ENCODE measurements at places on chromosomes 2 and 18.

DNA sequence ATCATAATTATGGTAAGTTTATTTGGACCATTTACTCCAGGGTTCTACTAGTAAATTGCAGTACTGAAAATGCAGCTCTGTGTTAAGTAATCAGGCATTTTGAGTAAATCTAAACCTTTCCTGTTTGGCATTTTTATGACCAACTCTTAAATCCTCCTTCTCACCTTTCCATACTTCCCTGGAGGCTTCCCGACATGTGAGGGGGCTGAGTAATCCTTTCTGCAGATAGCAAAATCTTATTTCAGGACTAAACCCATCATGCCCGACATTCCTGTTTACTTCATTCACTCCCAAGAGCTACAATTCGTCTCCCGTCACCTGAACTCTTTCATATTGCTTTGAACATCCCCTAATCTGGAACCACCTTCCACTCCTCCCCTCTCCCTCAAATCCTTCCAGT, 296.6 kb downstream of the IKZF2 start:
- no peak for DNase-seq

DNA sequence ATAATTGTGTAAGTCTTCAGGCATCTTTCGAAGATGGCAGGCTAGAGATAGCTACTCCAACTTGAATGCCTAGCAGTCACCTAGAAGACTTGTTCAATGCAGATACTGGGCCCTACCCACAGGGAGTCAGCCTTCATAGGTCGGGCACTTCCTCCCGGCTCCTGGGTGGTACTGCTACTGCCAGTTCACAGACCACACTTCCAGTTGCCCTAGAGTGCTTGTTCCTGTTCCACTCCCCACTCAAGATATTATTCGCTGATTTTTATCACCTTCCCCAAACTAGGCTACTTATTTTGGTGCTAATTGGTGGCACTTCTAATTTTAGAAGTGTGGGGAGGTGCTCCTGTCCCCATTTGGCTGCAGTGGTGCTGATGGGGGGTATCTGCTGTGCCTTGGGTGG, 34.2 kb downstream of the INPP4A start:
- no peak for DNase-seq

DNA sequence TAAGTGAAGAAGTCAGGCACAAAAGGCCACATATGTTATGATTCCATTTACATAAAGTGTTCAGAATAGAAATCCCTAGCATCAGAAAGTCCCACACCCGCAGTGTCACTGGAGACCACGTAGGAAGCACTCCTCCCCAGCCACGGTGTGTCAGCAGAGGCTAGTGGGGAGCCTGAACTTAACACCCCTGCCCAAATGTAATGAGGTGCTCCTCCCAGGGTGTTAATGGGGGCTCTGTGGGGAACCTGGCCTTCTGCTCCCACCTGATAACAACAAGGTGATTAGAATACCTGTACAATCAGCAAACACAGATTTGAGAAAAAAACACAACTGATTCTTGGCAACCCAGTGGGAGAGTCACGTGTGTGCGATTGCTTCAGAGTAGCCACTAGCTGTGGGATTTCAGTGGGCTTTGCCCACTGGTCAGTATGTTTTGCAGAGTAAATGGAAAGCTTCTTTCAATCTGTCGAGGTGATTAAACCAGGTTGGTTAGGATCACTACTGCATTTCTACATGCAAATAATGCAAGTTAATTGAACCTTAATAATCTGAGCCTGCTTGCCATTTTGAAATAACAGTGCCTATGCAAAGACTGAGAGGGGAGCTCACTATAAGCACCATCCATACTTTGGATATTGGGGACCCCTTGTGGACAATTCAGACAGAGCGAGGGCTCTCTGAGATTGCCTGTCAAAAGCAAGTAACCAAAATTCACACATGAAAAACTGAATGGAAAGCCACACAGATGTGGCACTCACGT, 20.6 kb upstream of the ATRAID start:
- peak; percentile 62 for DNase-seq

GRCh38 chr18:5173236-5173635, 23.8 kb downstream of the AKAIN1 start:
- DNase-seq = no peak

GRCh38 chr2:191350826-191351225, 105.6 kb downstream of the MYO1B start:
- no peak for DNase-seq

DNA sequence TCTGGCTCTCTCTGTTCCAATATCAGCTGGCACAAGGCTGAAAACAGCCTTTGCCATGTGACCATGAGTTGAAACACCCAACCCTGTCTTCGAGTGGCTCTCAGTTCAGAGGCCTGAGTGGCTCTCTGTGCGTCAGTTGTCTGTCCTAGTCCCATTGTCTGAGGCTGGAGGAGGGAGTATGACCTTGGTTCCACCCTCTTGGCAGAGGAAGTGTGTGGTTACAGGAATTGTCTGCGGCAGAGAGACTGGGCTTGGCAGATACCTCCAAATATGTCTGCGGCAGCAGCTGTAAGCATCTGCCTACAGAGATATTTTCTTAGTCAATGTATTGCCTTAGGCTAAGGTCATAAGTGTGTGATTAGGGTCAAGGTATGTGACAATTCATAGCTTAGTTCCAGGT, 32.6 kb downstream of the CNGA3 start:
- no peak for DNase-seq

GRCh38 chr18:939166-939565, 34.5 kb downstream of the ADCYAP1 start:
- DNase-seq = no peak

DNA sequence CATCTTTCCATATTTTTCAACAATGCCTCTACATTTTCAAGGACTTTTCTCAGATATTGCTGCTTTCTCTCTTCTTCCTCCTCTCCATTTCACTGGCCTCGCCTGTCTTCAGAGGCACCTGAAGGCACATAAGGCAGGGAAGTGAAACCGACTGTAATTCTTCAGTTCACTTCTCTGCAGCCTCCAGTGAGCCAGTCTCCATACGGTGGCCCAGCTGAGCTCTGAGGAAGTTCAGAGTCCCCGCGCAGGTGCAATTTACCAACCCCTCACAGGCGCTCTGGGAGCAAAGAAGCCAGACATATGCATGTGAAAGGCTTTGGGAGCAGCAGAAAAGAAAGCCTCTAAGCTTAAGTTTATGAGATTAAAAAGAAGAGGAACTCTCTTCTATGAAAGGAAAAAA, 12.4 kb downstream of the KLHL14 start:
- DNase-seq = no peak

DNA sequence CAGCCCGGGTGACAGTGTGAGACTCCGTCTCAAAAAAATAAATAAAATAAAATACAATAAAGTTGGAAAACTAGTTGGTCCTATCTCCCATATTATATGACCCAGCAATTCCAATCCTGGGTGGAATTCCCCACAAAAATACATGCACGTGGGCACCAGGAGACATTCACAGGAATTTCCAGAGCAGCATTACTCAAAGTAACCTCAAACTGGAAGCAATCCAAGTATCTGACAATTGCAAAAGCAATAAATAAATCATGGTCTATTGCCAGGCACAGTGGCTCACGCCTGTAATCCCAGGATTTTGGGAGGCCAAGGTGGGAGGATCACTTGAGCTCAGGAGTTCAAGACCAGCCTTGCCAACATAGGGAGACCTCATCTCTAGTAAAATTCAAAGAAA, 101.2 kb upstream of the MAP4K4 start:
- no peak for DNase-seq

- no peak for DNase-seq
Measured at GRCh38 chr2:210264282-210264681, 39.0 kb upstream of the ACADL start.

GRCh38 chr18:40555914-40556313, 1399.1 kb upstream of the PIK3C3 start:
- DNase-seq = no peak

DNA sequence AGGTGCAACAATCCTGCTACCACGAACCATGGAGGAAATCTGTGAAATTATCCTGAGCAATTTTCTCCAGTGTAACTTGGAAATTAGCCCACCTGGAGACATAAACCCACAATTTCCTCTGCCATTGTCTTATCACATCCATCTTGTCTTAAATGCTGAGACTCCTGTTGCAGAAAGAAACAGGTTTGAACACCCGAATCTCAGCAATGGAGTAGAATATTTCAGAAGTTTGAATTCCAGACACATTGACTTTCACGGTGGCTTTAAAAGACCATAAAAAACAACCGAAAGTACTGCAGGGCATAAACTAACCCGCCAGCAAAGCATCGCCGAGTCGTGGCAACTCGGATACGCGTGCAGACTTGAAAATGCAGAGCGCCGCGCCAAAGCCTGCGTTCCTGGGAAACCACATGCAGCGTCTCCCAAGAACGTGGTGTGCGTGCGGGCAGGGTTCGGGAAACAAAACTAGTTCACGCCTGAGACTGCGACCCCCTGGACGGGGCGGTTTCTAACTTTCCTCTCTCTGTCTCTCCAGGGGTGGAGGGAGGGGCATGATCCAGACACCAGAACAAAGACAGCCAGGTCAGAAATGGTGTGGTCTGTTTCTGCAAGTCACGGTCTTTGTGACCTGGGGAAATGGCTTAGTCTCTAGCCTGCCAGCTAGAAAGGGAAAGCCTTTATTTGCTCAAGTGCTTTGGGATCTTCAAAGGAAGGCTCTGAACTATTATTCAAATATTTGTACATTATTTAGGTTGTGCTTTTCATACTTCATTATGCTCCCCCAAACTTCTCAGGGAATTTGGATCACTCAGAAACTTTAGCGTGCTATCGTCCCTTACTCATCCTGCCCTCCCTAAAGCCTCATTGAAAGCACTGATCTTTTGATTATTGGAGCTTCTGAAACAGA, 26.9 kb upstream of the KCTD1 start:
- DNase-seq = no peak

GRCh38 chr18:57121542-57122112, 25.3 kb upstream of the BOD1L2 start:
- no peak for DNase-seq

DNA sequence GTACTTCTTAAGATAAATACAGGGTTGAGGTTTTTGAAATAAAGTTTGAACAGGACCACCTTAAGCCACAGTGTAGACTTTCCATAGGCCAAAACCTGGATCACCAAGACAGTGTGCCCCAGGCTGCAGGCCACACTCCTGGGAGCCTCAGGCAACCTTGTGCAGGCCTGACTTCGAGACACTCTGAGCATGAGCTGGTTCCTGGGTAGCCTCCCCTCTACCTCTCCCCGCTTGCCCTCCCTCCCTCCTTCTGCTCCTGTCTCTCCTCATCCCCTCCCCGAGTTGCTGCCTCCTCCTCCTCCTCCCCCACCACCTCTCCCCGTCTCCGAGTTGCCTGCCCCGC, 10.6 kb upstream of the PROC start:
- DNase-seq = no peak

- DNase-seq = no peak
Measured at GRCh38 chr2:135257383-135258090, 205.4 kb downstream of the RAB3GAP1 start.

- no peak for DNase-seq
Measured at GRCh38 chr2:73855526-73855925, 26.8 kb downstream of the STAMBP start.

- no peak for DNase-seq
Measured at GRCh38 chr2:1743396-1744150, 742 bp downstream of the PXDN start.

- DNase-seq = no peak
Measured at GRCh38 chr2:192123847-192124246, 70.9 kb downstream of the TMEFF2 start.

DNA sequence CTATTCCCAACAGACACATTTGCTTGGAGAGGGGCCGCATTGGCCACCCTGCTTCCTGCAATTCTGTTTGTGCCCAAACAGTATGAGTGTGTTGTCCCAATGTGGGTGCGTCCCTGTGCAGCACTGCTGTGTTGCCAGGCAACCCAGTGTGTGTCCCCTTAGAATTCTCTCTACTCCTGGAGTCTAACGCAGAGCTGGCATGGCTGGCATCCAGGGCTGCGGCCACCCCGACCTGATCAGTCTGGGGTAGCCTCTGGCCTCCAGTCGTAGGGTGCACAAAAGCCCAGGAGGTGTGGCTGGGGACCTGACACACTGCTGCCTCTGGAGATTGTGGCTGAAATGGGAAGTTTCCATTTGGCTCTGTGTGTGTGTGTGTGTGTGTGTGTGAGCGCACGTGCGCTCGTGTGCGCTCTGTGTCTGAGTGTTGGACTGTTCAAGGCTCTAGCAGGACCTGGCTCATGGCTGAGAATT, 48.0 kb downstream of the TEX44 start:
- DNase-seq = peak; percentile 13

DNA sequence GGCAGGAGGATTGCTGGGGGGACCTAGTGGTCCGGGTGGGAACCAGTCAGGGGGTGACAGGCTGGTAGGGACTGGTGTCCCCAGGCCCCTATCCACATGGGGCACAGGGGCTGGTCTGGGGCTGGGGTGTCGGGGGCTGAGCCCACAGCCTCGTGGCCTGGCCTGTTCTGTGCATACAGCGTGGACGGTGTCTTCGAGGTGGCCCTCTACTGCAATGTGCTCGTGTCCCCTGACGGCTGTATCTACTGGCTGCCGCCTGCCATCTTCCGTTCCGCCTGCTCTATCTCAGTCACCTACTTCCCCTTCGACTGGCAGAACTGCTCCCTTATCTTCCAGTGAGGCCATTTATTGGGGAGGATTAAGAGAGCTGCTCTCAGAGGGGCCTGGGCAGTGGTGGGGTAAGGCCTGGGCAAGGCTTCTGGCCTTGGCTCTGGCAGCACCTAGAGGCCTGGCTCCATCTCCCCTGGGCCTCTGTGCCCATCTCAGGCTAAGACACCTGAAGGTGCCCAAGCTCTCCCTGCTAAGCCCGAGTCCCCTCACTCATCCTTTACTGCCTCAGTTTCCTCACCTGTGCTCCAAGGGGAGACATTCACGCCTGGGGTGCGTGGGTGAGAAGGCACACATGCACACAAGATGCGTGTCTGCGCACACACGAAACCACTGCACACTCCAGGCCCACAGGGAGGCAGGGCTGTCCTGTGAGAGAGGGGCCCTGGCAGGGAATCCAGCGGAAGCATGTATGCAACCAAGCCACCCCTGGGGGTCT, 1.9 kb downstream of the CHRNG start:
- DNase-seq = no peak

Data from bone marrow (tissue), 2 donors.